Activated naive CD8-positive, alpha-beta T cell treated with anti-CD3 and anti-CD28 coated beads, Interleukin-2, amount 10 ng/mL, durations not matched to agents 7 days and 5 days (primary cell): ENCODE measurements at places on chromosomes 12 and 14.
A peak's percentile ranks its signal among the peaks of the same experiment; 100 is the strongest.

DNA sequence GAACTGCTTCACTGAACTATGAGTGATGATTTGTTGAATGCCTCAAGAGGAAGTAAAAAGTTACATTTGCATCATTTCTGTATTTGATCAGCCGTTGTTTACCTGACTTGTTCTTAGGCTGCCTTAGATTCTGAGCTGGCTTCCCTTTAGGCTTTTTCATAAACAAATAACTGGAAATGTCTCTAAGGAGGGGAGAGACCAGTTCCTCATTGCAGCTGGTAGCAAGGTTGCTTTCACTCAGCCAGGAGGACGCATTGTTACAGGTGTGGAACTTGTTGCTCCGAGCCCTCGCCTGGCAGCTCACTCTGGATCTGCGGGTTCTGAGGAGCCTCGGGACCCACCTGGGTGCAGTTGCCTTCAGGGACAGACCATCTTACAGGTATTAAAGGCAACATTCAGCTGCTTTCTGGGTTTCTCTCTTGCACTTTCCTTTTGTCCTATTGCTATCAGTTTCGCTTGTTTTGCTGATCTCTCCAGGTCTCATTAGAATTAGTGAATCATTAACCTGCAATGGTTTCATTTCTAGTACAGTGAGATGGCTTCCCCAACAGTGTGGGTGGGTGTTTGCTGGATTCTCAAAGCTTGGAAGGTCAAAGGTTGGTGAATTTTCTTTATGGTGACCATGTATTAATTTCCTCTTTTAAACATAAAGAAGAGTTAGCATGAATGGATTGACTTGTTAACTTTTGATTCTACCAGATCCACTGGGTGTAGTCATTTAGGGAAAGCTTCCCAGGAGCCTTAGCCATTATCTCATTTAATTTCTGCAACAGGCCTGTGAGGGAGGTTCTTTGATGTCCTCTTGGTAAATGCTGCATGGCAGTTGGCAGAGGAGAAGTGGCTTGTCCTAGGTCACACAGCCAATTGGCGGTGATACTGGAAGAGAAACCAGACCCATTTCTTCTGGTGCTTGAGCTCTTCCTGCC is at the start of gene PLEKHG7:
TSS of gene PLEKHG7 (plus strand) at position 236 of the 926 bp plus-strand sequence. CDS start 3,643 bp downstream, outside the sequence.
- peaks cover 11% of the 10 kb centered on the region for H3K4me1 ChIP-seq
- no peak for DNase-seq
- H3K27me3 ChIP-seq = no peaks in the 10 kb centered on the region
- no peaks in the 10 kb centered on the region for H3K36me3 ChIP-seq
- H3K4me3 ChIP-seq = no peak within 1 kb of the TSS

DNA sequence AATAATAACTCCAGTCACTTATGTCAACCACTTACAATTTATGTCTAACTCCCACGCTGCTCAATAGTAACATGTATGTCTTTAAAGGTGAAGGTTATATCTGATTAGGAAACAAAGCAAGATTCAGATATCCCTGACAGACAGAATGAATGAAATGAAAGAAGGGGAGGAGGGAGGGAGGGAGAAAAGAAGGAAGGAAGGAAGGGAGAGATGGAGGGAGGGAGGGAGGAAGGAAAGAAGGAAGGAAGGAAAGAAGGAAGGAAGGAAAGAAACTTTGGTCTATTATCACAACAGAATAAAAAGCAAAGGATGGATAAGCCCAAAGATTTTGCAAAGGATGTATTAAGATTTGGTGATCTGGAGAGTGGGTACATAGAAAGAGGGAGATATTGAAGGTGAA is 433.3 kb downstream of the PRKD1 start:
- H3K4me3 ChIP-seq = no peak overlapping the region
- no peak for DNase-seq
- no peaks in the 10 kb centered on the region for H3K27me3 ChIP-seq
- H3K4me1 ChIP-seq = no peaks in the 10 kb centered on the region
- no peaks in the 10 kb centered on the region for H3K36me3 ChIP-seq

GRCh38 chr12:74985986-74986319 is 223.7 kb downstream of the KCNC2 start:
- H3K4me3 ChIP-seq = no peak overlapping the region
- H3K27me3 ChIP-seq = peaks cover 2% of the 10 kb centered on the region
- H3K36me3 ChIP-seq = no peaks in the 10 kb centered on the region

DNA sequence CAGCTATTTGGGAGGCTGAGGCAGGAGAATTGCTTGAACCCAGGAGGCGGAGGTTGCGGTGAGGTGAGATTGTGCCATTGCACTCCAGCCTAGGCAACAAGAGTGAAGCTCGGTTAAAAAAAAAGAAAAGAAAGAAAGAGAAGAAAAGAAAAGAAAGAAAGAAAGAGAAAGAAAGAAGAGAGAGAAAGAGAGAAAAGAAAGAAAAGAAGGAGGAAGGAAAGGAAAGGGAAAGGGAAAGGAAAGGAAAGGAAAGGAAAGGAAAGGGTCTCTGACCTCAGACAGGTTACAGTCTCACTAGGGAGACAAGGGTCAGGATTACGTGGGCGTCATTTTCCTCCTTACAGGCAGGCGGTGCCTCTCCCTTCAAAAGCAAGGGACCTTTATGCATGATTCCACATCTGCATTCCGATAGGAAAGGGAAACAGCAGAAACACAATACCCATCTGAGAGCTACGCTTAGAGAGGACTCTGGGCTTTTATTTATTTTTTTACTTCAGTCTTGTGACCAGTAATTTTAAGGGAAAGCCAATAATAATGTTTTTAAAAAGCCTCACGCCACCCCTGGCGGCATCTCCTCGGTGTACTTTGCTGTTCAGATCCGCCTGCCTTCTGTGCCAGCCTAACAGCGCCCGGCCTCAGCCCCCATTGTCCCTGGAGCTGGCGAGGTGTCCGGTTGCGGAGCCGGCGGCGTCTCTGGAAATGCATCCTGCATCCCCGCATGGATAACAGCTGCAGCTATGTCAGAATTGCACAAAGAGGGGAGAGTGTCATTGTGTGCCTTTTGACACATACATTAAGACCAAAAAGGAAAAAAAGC is 945 bp upstream of the HIP1R start:
- no peak for DNase-seq
- peaks cover 23% of the 10 kb centered on the region for H3K27me3 ChIP-seq
- H3K27ac ChIP-seq = peak overlapping the region; percentile 85
- H3K4me3 ChIP-seq = peak overlapping the region; percentile 94

DNA sequence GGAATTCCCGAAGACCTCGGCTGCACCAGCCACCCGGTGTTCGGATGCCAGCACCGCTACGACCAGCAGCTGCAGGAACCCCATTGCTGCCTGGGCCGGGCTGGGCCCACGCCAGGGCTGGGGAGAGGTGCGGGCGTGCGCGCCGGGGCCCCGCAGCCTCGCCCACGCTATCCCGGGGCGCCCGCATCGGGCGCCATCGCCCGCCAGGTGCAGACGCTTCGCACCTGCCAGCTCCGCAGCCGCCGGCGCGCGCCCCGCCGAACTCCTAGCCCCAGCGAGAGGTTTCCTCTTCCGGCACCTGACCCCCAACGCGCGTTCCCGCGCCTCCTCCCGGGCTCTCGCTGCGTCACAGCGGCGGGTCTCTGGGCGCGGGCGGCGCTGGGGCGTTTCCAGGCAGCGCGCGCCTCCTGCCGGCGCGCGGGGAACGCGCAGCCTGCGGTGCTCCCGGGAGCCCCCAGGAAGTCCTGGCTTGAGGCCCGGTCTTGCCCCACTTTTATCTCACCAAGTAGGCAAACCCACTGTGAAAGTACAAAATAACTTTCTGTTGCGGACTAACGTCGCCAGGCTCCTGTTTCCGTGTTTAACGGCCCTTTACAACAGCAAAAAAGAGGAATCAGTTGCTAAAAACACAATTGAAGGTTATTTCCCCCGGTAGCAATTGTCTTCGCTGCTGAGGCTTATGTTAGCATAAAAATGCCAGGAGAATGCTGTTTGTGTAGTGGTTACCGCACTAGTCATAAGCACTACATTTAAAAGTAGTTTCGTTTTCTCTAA is at the start of gene TM7SF3:
TSS of gene TM7SF3 (minus strand) at position 300 of the 774 bp plus-strand sequence. CDS start at position 84, 216 bp downstream.
- peak; percentile 98 for DNase-seq
- no peaks in the 10 kb centered on the region for H3K27me3 ChIP-seq
- peak within 1 kb of the TSS; percentile 95 for H3K4me3 ChIP-seq
- peaks cover 13% of the 10 kb centered on the region for H3K36me3 ChIP-seq
- peaks cover 50% of the 10 kb centered on the region for H3K4me1 ChIP-seq
